ENCODE measurements at places on chromosomes 16 and 17.

- DNase-seq: no peak
These were observed 10.9 kb downstream of the ZACN start for GRCh38 chr17:76089680-76090516.

GRCh38 chr17:9865586-9865985, 39.5 kb downstream of the RCVRN start:
- DNase-seq: no peak

GRCh38 chr16:10737068-10737625, 6.5 kb upstream of the NUBP1 start:
- DNase-seq: peak; percentile 77

GRCh38 chr17:50317121-50317520, 28.8 kb upstream of the XYLT2 start:
- no peak for DNase-seq

- no peak for DNase-seq
These were observed 1.2 kb downstream of the RTN4RL1 start for GRCh38 chr17:2023692-2024571.

GRCh38 chr16:70767377-70768202, 33.4 kb downstream of the VAC14 start:
- no peak for DNase-seq

DNA sequence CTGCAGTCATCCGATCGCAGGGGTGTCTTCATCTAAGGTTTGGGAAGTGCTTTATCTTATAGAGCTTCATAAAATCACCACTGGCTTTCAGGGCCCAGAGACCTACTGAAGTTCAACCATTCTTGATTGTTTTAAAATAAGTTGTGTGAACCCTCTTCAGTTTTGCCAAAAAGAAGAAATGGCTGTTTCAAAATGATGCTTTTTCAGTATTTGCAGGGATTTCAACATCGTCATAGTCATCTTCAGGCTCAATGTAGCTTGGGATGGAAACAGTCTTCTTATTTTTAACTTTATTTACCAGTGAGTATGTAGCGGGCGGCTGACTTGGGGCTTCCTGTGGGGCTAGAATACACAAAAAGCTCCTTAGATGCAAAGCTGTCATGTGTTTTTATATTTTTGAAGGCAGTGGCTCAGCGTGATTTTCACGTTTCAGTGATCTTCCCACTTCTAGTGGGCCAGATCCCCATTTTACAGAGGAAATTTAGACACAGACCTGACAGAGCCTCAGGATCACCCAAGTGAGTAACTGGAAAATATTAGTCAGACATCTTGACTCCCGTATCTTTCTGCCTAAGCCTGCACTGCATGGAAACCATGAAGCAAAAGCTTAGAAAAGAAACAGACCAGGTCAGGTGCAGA, 19.1 kb upstream of the ZNF594 start:
- peak; percentile 26 for DNase-seq

GRCh38 chr16:85720302-85720637, 30.6 kb downstream of the C16orf74 start:
- DNase-seq: no peak
